ENCODE measurements at places on chromosomes 2 and 18. TPM values are rescaled to one million over a fixed set of nuclear protein-coding genes. Genes with fewer than 3 reads are reported as not detected.

The GAREM2 gene
- total RNA-seq: 8.5 TPM

The NYAP2 gene
- total RNA-seq: not detected

The TTC39C gene
- 21.6 TPM for total RNA-seq

The PROM2 gene
- 0.01 TPM for total RNA-seq

The ANKRD30BL gene
- not detected for total RNA-seq

The AKAIN1 gene
- total RNA-seq: not detected

The DLX2 gene
- 0.66 TPM for total RNA-seq

The ATL2 gene
- 54.7 TPM for total RNA-seq
